Pancreas (tissue), 10 donors: ENCODE measurements at places on chromosomes 3 and 15. TPM values are rescaled to one million over a fixed set of nuclear protein-coding genes. Genes with fewer than 3 reads are reported as not detected.

DNA sequence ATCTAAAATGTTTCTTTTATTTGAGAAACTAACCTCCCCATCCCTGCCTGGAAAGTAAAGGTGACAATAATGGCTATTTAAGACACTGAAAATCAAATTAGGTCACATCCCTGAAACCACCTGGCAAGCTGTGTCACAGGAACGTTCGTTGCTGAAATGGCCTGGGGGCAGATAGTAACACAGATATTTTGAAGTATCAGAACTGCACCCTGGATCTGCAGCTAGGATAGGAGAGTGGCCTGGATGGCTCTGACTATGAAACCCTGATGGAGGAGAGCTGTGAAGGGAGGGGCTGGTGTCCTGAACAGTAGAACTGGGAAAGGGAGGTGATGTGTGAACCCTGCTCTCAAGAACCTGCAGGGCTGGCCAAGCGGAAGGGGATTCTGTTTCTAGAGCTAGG, 648.3 kb upstream of the CFAP20DC start:
- DNase-seq, result no peak
- no peak overlapping the region for H3K27ac ChIP-seq
- H3K27me3 ChIP-seq, result no peaks in the 10 kb centered on the region
- H3K4me3 ChIP-seq, result no peak overlapping the region
- H3K36me3 ChIP-seq, result no peaks in the 10 kb centered on the region

- H3K4me1 ChIP-seq, result peaks cover 17% of the 10 kb centered on the region
- no peak overlapping the region for H3K27ac ChIP-seq
- no peak for DNase-seq
- H3K27me3 ChIP-seq, result no peaks in the 10 kb centered on the region
- H3K4me3 ChIP-seq, result no peak overlapping the region
- no peaks in the 10 kb centered on the region for H3K36me3 ChIP-seq
These were observed 6.3 kb upstream of the CCDC54 start for GRCh38 chr3:107370907-107371306.

GRCh38 chr15:56410721-56411120, 45.5 kb downstream of the TEX9 start:
- no peak for DNase-seq
- H3K4me1 ChIP-seq, result no peaks in the 10 kb centered on the region
- no peak overlapping the region for H3K27ac ChIP-seq
- no peaks in the 10 kb centered on the region for H3K27me3 ChIP-seq
- H3K4me3 ChIP-seq, result no peak overlapping the region
- H3K36me3 ChIP-seq, result no peaks in the 10 kb centered on the region

- DNase-seq, result no peak
- no peak overlapping the region for H3K4me3 ChIP-seq
- H3K27ac ChIP-seq, result peak overlapping the region; percentile 72
- H3K4me1 ChIP-seq, result peaks cover 45% of the 10 kb centered on the region
- H3K27me3 ChIP-seq, result no peaks in the 10 kb centered on the region
These were observed 20.8 kb downstream of the TM4SF1 start for GRCh38 chr3:149356630-149357029.

GRCh38 chr3:89488800-89489580, 381.6 kb downstream of the EPHA3 start:
- no peak overlapping the region for H3K27ac ChIP-seq
- no peaks in the 10 kb centered on the region for H3K36me3 ChIP-seq
- DNase-seq, result no peak
- no peaks in the 10 kb centered on the region for H3K27me3 ChIP-seq

DNA sequence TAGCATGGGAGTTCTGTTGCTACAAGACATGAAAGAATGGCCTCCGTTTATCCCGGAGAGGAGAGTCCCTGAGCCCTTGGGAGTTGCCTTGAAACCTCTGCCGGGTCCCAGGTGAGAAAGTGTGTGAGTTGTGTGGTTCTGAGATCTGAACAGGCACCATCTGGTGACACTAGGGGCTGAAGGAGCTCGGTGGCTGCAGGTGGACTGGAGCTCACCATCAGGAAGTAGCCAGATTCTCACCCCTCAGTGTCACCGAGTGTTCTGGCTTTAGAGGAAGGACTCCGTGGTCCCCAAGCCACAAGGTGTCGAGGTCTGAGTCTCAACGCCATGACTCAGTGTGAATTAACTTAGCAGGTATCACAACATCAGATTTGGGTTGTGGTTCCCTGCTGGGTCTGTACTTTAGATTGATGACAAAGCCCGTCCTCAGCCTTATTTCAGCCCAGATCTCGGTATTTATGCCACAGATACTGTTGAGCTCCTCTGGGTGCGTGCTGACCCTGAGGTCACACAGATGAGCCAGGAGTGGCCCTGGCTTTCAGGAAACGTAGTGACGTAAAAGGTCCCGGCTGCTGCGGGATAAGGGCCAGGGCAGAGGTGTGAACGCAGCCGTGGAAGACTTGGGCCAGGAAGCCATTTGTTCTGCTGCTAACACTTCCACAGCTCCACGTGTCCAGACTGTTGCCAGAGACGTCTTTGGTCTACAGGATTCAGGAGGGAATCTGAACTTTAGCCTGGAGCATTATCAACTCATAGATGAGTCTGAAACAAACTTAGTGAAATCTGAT, 54.4 kb downstream of the PGPEP1L start:
- H3K4me3 ChIP-seq, result no peak overlapping the region
- no peaks in the 10 kb centered on the region for H3K36me3 ChIP-seq
- DNase-seq, result no peak
- peak overlapping the region; percentile 45 for H3K27ac ChIP-seq

GRCh38 chr3:38114875-38115644, 21.9 kb downstream of the ACAA1 start:
- H3K36me3 ChIP-seq, result no peaks in the 10 kb centered on the region
- H3K27me3 ChIP-seq, result no peaks in the 10 kb centered on the region
- DNase-seq, result no peak
- no peak overlapping the region for H3K27ac ChIP-seq

- H3K4me1 ChIP-seq, result no peaks in the 10 kb centered on the region
- H3K4me3 ChIP-seq, result no peak overlapping the region
- no peak overlapping the region for H3K27ac ChIP-seq
- no peaks in the 10 kb centered on the region for H3K36me3 ChIP-seq
- H3K27me3 ChIP-seq, result no peaks in the 10 kb centered on the region
These were observed 107.6 kb upstream of the FXR1 start for GRCh38 chr3:180804916-180805315.

DNA sequence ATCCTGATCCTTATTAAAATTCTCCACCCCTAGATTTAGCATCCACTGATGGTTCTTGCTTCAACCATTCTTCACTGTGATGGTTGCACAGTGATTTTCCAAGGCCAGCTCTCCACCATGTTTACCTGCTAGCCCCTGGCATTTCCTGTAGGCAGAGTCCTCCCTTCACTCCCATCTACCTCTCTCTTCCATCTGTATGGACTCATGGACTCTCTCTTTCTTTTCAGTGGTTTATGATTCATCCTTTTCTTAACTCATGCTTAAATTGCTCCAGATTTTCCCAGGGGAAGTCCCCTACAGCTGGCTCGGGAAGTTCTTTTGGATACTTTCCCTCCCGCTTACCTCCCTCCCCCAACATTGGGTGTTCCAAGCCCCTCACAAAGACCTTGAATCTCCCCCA, 18.7 kb downstream of the TGM4 start:
- no peak overlapping the region for H3K4me3 ChIP-seq
- no peaks in the 10 kb centered on the region for H3K4me1 ChIP-seq
- DNase-seq, result no peak
- H3K27me3 ChIP-seq, result no peaks in the 10 kb centered on the region

- peak overlapping the region; percentile 93 for H3K4me3 ChIP-seq
- peaks cover 4% of the 10 kb centered on the region for H3K4me1 ChIP-seq
- H3K27ac ChIP-seq, result peak overlapping the region; percentile 89
- no peak for DNase-seq
These were observed 25.8 kb upstream of the MTHFS start for GRCh38 chr15:79922512-79923078.

DNA sequence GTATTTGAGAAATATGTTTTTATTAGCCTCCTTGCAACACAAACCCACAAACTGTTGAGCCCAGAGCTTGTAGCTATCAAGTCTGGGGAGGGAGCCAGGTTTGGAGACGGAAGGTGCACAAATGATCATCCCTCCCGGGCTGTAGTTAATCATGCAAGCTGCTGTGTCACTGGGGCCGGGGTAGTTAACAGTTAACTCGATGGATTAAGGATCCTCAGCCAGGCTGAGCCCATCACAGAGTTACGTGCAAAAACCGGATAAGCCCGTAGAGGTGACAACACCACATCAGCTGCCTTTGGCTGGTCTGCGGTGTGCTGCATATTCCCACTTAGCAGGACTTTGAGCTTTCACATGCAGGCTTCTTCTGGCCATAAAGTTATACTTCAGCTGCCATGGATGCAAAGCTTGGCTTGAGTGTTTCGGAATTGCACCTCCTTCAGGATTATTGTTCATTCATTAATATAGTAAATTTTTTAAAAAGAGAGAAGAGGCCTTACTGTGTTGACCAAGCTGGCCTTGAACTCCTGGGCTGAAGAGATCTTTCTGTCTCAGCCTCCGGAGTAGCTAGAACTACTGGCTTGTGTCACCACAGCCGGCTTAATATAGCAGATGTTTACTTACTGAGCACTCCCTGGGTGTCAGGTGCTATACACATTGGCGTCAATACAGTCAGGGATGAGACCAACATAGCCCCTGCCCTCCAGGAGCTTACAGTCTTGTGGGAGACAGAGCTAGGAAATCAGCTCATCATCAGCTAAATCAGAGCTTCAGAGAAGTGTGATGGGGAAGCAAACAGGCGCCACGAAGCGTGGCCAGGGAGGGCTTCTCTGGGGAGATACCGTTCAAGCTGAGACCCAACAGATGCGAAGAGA, 226.8 kb upstream of the BHLHE40 start:
- H3K27ac ChIP-seq, result peak overlapping the region; percentile 60
- no peaks in the 10 kb centered on the region for H3K36me3 ChIP-seq
- H3K4me3 ChIP-seq, result no peak overlapping the region
- H3K27me3 ChIP-seq, result no peaks in the 10 kb centered on the region
- peaks cover 13% of the 10 kb centered on the region for H3K4me1 ChIP-seq

DNA sequence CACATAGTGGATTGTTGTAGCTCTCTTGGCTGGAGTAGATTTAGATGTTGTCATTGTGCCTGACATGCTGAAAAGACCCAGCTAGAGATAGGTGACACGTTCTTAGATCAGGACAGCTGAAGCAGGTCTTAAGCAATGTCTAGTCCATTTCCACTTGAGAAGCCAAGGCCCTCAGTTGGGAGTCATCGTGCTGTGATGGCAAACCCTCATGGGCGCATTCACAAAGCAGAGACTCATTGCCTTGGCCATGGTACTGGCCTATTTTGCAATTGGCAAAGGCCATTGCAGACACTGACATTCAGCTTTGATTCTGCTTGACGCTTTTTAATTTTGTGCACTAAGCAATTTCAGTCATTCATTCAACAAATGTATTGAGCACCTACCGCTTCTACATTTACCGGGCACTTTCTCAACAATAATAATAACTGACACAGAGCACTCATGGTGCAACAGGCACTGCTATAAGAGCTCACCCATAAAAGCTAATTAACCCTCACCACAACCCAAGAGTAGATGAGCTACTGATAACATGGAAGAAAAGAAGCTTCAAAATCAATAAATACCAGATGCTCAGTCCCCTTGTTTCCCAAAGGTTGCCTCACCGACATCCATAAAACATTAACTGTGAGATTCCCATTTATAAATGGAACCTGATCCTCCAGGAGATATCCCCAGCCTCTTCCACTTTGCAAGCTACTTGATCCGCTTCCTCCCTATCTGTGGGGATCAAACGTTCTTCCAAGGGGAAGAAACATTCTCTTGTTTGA, 200.1 kb downstream of the TLE3 start:
- DNase-seq, result no peak
- H3K27ac ChIP-seq, result no peak overlapping the region
- no peaks in the 10 kb centered on the region for H3K36me3 ChIP-seq
- no peak overlapping the region for H3K4me3 ChIP-seq
- H3K4me1 ChIP-seq, result no peaks in the 10 kb centered on the region

GRCh38 chr3:67521053-67521646, 133.3 kb downstream of the SUCLG2 start:
- no peak for DNase-seq
- H3K27me3 ChIP-seq, result no peaks in the 10 kb centered on the region
- no peaks in the 10 kb centered on the region for H3K36me3 ChIP-seq
- H3K27ac ChIP-seq, result no peak overlapping the region

DNA sequence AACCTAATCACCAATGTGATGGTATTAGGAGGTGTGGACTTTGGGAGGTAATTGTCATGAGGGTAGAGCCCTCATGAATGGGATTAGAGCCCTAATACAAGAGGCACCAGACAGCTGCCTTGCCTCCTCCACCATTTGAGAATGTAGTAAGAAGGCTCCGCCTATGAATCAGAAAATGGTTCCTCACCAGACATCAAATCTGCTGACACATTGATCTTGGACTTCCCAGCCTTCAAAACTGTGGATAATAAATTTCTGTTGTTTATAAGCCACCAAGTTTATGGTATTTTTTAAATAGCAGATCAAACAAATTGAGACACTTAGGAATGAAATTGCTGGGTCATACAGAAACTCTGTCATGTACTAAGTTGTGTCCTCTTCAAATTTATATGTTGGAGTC, 56.8 kb upstream of the COL6A5 start:
- no peaks in the 10 kb centered on the region for H3K36me3 ChIP-seq
- no peaks in the 10 kb centered on the region for H3K27me3 ChIP-seq
- no peaks in the 10 kb centered on the region for H3K4me1 ChIP-seq
- H3K27ac ChIP-seq, result no peak overlapping the region
- DNase-seq, result no peak

- H3K27me3 ChIP-seq, result no peaks in the 10 kb centered on the region
- no peak overlapping the region for H3K27ac ChIP-seq
- no peak overlapping the region for H3K4me3 ChIP-seq
- no peaks in the 10 kb centered on the region for H3K4me1 ChIP-seq
These were observed 48.1 kb downstream of the BFSP2 start for GRCh38 chr3:133447750-133448477.

DNA sequence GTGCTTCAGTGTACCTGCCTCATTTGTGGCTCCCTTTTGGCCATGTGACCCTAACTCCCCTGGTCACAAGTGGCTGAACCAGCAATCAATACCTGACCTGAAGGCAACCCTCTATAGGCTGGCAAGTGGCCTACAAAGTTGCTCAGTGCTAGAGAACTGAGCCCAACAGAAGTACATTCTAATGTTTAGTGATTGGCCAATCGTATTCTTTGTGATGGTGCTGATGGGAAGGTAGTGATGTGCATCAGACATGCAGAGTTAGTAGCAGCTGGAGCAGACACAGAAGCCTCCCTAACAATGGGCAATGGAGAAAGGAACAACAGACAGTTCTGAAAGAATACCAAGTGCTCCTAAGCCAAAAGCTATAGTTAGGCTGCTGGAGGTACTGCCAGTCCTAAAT, 10.4 kb upstream of the ATOSA start:
- no peak overlapping the region for H3K4me3 ChIP-seq
- no peak for DNase-seq
- no peaks in the 10 kb centered on the region for H3K36me3 ChIP-seq
- H3K27ac ChIP-seq, result no peak overlapping the region
- H3K4me1 ChIP-seq, result no peaks in the 10 kb centered on the region
- no peaks in the 10 kb centered on the region for H3K27me3 ChIP-seq

The GRK7 gene
- not detected for total RNA-seq

The ST3GAL6 gene
- total RNA-seq, result 7.3 TPM

The C3orf49 gene
- not detected for total RNA-seq

The SIDT1 gene
- total RNA-seq, result 2.6 TPM

The IL5RA gene
- total RNA-seq, result 0.14 TPM

The ARF4 gene
- 98.1 TPM for total RNA-seq
